ENCODE measurements at places on chromosomes 2 and 18. TPM values are rescaled to one million over a fixed set of nuclear protein-coding genes. Genes with fewer than 3 reads are reported as not detected.

GPR75 gene
- total RNA-seq, result 4.4 TPM

UGT1A8 gene
- 4.4 TPM for total RNA-seq

PARD3B gene
- 31.4 TPM for total RNA-seq

- no peak for DNase-seq
Observed at GRCh38 chr2:9692456-9693195, 61.8 kb upstream of the YWHAQ start.

- DNase-seq, result no peak
Observed at GRCh38 chr2:59206361-59206760, 965.2 kb upstream of the FANCL start.

Measured in ureter (tissue), 1 donor.